ENCODE measurements at places on chromosomes 3 and 15. TPM values are rescaled to one million over a fixed set of nuclear protein-coding genes. Genes with fewer than 3 reads are reported as not detected.

The ZNF774 gene
- 19.6 TPM for total RNA-seq

The HTR3E gene
- not detected for total RNA-seq

The DPP8 gene
- total RNA-seq: 42.8 TPM

The SERINC4 gene
- 0.51 TPM for total RNA-seq

The GPR87 gene
- total RNA-seq: not detected

The TMEM202 gene
- total RNA-seq: not detected

The CLDN16 gene
- total RNA-seq: not detected

The TICRR gene
- not detected for total RNA-seq

The EPHA3 gene
- total RNA-seq: 3.6 TPM

The CADPS gene
- total RNA-seq: 24.1 TPM

The CCDC32 gene
- total RNA-seq: 30.1 TPM

The MKRN2OS gene
- 1.3 TPM for total RNA-seq

The ISL2 gene
- not detected for total RNA-seq

The MESP2 gene
- 0.23 TPM for total RNA-seq

The CCR4 gene
- 0.28 TPM for total RNA-seq

The LINGO1 gene
- total RNA-seq: 2.2 TPM

The OGG1 gene
- total RNA-seq: 8.9 TPM

The AADAC gene
- not detected for total RNA-seq

The PRSS50 gene
- total RNA-seq: 0.23 TPM

The EPHB1 gene
- 1.8 TPM for total RNA-seq

The C3orf85 gene
- total RNA-seq: not detected

The PLA2G4F gene
- total RNA-seq: 2.9 TPM

The PLCH1 gene
- 0.19 TPM for total RNA-seq

The SEMA6D gene
- 9.1 TPM for total RNA-seq

The HRG gene
- total RNA-seq: not detected

The CPB1 gene
- total RNA-seq: 2.2 TPM
